ENCODE measurements at places on chromosomes 6 and 20. TPM values are rescaled to one million over a fixed set of nuclear protein-coding genes. Genes with fewer than 3 reads are reported as not detected.

CTAGE9 gene
- not detected for total RNA-seq

GLP1R gene
- not detected for total RNA-seq

- DNase-seq = no peak
Measured at GRCh38 chr20:49579195-49579594, 11.3 kb upstream of the PTGIS start.

DNA sequence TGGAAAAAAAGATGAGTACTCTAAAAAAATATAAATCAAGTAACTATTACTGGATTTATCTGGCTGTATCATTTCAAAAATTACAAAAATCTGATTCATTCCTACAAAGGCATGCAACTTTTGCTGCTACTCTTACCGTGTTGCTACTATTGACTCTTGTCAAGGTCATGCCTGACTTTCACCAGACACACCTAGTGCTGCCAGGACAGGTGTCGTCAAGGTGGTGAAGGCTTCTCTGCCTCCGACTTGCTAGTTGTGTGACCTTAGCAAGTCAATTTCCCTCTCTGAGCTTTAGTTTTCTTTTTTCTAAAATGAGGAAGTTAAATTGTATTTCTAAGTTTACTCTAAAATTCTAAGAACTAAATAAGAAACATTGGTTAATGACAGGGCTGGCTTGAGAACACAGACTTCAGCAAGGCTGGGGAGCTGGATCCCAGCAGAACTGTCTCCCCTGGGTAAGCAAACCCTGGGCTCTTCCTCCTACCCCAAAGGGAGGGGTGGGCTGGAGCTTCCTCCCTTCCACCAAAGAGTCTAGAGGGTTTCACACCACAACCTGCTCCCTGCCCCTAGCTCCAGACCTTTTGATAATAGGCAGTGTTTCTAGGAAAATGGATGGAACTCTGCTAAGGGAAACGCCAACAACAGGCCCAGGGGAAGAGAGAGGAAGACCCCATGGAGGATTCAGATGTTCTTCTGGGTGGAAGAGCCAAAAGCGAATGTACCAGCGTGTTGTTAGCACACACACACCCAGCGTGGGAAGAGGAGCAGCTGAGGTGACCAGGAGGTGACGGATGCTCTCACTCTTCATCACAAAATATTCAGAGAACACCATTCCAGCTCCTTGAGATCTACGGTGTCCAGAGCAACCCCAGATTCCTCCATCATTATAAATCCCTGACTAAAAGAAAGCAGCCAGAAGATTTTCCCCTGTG is 47.9 kb upstream of the CITED2 start:
- DNase-seq = no peak

DNA sequence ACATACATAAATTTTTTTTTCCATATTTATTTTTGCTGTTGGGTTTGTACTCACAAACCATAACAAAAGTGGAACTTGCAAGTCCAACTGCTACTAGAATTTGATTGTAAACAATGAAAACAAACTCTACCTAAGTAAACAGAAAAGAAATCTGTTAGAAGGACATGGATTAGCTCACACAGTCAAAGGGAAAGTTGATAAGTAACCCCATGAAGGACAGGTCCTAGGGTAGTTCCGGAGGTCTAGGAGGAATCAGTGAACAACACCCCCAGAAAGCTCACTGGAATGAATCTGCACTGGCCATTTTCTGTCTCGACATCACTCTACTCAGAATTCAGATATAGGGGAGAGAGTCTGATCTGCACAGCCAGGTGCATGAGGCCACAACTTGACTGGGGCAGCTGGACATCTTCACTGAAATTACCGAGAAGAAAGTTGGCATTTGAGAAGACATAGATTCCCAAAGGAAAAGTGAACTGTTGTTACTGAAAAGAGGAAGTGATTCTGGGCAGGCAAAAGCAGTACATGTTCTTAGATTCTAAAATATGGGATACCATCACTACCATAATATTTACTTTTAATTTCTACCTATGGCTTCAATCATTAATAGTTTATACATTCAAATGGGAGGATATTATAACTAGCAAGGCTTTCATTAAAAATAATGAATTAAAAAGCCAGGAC is 76.4 kb downstream of the HMGN3 start:
- DNase-seq = no peak
